ENCODE measurements at places on chromosomes 13 and 19.
A peak's percentile ranks its signal among the peaks of the same experiment; 100 is the strongest.

GRCh38 chr13:27556109-27556508, 64.2 kb downstream of the LNX2 start:
- DNase-seq: no peak

DNA sequence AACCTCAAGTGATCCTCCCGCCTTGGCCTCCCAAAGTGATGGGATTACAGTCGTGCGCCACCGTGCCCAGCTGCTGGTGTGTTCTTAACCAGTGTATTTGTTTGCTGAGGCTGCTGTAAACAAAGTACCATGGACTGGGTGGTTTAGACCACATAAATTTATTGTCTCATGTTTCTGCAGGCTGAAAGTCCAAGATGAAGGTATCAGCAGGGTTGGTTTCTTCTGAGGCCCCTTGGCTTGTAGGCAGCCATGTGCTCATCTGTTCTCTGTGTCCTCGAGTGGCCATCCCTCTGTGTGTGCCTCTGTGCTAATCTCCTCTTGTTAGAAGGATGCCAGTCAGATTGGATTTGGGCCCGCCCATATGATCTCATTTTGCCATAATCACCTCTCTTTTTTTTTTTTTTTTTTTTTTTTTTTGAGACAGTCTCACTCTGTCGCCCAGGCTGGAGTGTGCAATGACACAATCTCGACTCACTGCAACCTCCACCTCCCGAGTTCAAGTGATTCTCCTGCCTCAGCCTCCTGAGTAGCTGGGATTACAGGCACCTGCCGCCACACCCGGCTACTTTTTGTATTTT, 31.8 kb downstream of the PEX11G start:
- no peak for DNase-seq

GRCh38 chr13:91236182-91236581, 111.3 kb upstream of the MIR17HG start:
- DNase-seq: no peak

GRCh38 chr13:99434258-99434788, 66.9 kb upstream of the TM9SF2 start:
- no peak for DNase-seq

DNA sequence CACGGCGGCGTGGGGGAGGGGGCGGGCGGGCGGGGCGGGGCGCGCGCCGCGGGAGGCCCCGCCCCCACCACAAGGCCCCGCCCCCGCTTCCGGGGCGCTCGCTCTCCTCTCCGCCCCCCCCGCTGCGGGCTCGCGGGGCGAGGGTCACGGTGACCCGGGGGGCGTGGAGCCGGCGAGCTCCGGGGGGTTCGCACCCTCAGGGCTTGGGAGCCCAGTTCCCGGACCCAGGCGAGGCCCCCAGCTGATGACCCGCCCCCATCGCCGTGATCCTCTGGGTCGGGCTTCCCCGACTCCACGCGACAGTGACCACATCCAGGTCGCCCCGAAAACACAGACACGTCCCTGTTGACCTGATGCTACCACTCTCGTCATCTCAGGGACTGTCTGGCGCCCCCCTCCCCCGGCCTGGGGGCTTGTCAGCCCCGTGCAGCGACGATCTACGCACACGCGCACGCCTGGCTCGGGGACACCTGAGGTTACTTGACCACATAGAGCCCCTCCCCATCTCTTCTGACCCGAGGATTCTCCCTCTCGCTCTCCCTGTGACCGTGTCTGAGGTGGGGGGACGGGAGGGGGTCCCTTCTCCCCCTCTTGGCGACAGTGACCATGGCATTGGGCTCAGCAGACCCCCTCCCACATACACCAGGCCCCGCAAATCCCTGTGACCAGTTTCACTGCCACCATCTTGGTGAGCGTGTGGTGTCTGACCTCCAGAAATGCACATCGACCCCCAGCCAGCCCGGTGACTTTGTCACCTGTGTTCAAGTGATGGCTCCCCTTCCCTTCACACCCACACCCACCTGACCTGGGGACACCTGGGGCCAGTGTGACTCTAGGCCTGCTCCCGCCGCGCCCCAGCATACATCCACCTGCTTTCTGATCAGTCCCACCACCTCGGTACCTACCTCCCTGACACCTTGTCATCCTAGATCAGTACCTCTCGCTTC, 670 bp downstream of the MAP2K7 start:
- peak; percentile 55 for DNase-seq

GRCh38 chr19:44960906-44961728, 5.9 kb downstream of the CLPTM1 start:
- DNase-seq: no peak

- no peak for DNase-seq
Measured at GRCh38 chr13:50940509-50940908, 30.9 kb downstream of the RNASEH2B start.

GRCh38 chr19:17283504-17283996, 1.8 kb downstream of the ANKLE1 start:
- DNase-seq: no peak

DNA sequence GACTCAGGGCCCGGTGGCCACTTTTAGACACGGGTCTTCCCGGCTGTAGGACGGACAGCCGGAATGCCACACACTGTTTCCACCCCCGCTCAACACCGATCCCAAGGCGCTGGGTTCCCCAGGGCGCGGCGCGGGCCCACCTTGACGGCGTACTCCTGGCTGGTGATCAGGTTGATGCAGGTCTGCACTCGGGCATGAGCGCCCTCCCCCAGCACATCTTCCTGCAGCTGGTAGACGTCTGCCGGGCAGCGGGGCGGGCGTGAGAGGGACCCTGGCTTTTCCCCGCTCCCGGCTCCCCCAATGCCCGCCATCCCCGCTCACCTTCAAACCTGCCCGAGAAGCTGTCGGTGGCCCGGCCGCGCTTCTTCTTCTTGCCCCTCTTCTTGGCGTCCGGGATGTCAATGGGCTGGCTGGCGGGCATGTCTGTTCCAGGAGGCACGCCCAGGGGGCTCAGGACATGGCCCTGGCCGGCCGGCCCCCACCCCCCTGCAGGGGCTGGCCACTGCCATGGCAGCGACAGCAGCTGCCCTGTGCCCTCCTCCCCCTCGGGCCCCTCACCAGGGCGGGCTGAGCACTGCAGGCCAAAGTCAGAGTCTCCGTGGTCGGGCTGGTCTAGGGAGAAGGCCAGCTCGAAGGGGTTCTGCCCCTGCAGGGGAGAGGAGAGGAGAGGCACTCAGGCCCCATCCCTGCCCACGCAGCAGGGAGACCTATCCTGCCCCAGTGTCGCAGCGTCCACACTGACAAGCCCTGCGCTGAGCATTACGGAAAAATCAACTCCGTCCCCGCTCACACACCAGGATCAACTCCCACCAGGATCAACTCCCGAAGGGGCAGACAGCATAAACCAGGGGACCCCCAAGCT, 4.8 kb downstream of the MKNK2 start:
- no peak for DNase-seq

GRCh38 chr13:95756072-95756471, 79.1 kb downstream of the DNAJC3 start:
- no peak for DNase-seq
